Calu3 (cell line): ENCODE measurements at places on chromosomes 1 and 21. TPM values are rescaled to one million over a fixed set of nuclear protein-coding genes. Genes with fewer than 3 reads are reported as not detected.

Gene EXTL1
- not detected in 2 replicates for total RNA-seq

Gene TFF2
- total RNA-seq: 0.59 TPM in 1 of 2 replicates, not detected in the other

Gene CENPF
- 118 and 144 TPM in 2 replicates for total RNA-seq

Gene C1orf232
- not detected in 2 replicates for total RNA-seq

Gene SLC22A15
- 3.9 and 5.0 TPM in 2 replicates for total RNA-seq

Gene FMOD
- not detected in 2 replicates for total RNA-seq

Gene PRELP
- total RNA-seq: not detected in 2 replicates

Gene HSD3B1
- not detected in 2 replicates for total RNA-seq

Gene IL10
- total RNA-seq: not detected in 2 replicates

DNA sequence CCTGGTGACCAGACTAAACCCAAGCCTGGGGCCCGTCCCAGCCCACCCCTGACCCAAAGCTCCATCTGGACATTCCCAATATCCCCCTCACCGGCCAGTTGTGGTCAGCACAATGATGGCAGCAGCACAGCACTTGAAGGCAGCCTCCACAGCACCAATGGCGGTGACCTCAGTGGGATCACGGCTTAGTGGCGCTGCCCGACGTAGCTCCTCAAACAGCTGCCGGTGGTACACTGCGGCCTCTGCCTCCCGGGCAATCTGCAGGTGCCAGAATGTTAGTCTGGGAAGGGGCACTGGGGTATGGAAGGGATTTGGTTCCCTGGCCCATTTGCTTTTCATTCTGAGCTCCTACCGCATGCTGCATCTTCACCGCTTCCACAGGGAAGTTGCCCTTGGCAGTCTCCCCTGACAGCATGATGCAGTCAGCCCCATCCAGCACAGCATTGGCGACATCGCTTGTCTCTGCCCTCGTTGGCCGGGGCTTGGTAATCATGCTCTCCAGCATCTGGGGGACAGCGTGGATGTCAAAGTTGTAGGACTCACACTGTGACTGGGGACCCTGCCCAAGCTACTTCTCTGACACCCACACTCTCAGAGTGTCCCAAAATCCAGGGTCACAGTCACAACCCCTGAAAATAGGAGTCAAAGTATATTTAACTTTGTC lies 8.0 kb downstream of the PKLR start:
- H3K4me3 ChIP-seq: no peak overlapping the region
- peaks cover 41% of the 10 kb centered on the region for H3K27me3 ChIP-seq
- no peaks in the 10 kb centered on the region for H3K36me3 ChIP-seq
- no peaks in the 10 kb centered on the region for H3K4me1 ChIP-seq
- H3K27ac ChIP-seq: no peak overlapping the region
- DNase-seq: no peak

DNA sequence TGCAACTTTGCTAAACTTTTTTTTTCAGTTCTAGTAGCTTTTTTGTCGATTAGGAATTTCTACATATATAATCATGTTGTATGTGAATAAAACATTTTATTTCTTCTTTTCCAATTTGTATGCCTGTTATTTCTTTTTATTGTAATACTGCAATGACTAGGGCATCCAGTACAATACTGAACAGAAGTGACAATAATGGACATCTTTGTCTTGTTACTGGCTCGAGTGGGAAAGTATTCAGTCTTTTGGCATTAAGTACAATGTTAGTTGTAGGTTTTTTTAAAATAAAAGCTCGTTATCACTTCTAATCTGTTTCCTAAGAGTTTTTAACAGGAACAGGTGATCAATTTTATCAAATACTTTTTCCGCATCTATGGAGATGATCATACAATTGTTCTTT lies 9.8 kb downstream of the STPG1 start:
- no peaks in the 10 kb centered on the region for H3K4me1 ChIP-seq
- no peak for DNase-seq
- H3K4me3 ChIP-seq: no peak overlapping the region
- H3K27me3 ChIP-seq: no peaks in the 10 kb centered on the region
- H3K27ac ChIP-seq: no peak overlapping the region

DNA sequence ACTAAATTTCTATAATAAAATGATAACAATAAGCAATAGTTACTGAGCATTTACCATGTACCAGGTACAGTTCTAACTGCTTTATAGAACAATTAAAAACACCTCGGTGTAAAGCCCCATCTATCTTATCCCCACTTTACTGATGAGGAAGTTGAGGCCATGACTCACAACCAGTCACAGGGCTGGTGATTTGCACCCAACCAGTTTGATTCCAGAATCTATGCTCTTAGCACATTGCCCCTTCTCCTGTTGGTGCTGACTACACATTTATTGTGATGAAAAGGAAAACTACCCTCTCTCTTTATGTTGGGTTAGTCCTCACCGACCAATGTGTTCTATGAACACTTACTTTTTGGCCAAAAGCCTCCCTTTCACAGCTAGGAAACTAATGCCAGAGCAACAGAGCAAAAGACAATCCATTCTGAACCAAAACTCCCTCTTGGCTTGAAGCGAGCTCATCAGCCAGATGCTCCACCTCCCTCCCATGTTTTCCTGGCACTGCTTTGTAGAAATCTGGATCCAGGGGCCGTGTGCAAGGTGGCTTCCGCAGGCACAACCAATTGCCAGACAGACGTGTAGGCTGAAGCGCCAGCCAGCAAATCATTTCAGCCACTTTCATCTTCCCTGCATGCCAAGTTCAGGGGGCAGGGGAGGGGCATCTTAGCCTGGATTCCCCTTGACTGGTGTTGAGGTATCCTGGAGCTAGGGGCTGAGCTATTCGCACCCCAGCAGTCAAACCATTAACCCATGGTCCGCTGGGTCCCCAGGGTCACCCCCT lies 32.0 kb upstream of the SLC30A1 start:
- H3K4me3 ChIP-seq: no peak overlapping the region
- no peak for DNase-seq
- no peaks in the 10 kb centered on the region for H3K36me3 ChIP-seq
- H3K27ac ChIP-seq: no peak overlapping the region

DNA sequence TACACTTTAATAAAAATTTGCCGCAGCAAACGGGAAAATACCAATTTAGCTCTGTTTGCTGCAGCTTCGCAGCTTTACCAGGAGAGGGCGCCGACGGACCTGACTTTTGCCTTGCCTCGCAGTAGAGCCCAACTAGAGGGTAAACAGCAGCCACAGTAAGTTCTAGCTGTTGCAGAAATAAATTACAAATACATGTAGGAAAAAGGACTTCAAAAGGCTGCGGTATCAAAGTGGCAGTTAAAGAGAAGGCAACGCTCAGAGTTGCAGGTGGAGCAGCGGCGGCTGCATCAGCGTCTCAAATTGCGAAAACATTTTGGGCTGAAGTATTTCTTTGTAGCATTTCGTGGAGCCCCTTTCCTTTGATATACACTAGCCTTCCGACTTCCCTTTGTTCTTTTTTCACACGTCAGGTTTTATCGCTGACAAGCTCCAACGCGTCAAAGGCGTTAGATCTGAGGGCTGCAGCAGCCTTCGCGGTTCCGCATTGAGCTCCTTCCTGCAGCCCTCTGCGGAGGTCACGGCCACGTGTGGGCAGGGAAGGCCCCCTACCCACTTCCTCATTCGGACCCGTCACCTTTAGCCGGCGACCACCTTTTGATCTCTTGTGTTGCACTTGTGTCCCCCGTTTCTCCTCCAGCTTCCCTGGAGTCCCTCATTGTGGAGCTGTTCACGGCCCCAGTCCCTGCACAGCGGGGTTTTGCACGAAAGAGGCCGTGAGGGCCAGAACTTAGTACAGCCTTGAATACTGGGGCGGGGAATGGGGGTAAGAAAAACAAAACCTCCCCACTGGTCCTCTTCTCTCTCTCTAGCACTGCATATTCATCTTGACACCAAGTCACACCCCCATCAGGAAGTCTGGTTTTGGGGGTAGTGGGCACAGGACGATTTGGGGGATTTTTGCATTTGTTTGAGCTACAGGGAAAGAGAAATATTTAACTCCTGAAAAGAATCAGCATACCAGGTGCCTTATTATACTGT lies 72.8 kb downstream of the S1PR1 start:
- peak; percentile 44 for DNase-seq
- peak overlapping the region; percentile 64 for H3K4me3 ChIP-seq
- H3K36me3 ChIP-seq: no peaks in the 10 kb centered on the region
- H3K27ac ChIP-seq: no peak overlapping the region
- H3K4me1 ChIP-seq: no peaks in the 10 kb centered on the region
- peaks cover 70% of the 10 kb centered on the region for H3K27me3 ChIP-seq

- H3K4me3 ChIP-seq: no peak overlapping the region
- H3K36me3 ChIP-seq: peaks cover 16% of the 10 kb centered on the region
- H3K27ac ChIP-seq: no peak overlapping the region
- H3K4me1 ChIP-seq: peaks cover 17% of the 10 kb centered on the region
- H3K27me3 ChIP-seq: no peaks in the 10 kb centered on the region
These were observed 87.9 kb downstream of the ARHGEF10L start for GRCh38 chr1:17627239-17628052.

- H3K36me3 ChIP-seq: no peaks in the 10 kb centered on the region
- no peaks in the 10 kb centered on the region for H3K27me3 ChIP-seq
- no peak overlapping the region for H3K4me3 ChIP-seq
These were observed 28.5 kb upstream of the PAXBP1 start for GRCh38 chr21:32800056-32800455.

DNA sequence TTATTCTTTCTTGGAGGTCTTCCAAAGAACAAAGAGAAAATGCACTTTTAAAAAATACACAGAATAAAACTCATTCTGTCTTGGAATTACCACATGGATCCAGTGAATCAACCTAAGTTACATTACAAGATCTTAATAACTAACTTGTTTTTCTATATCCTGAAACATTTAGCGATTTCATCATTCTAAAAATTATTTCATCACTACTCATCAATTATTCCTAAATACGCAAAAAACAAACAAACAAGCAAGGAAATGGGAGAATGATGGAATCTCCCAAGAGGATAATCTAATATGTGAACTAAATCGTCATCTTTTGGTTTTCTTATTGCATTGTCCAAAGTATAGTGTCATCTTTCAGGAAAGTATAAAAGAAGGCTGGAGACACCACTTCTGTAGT lies 38.5 kb upstream of the GNG4 start:
- no peaks in the 10 kb centered on the region for H3K36me3 ChIP-seq
- no peak overlapping the region for H3K4me3 ChIP-seq
- H3K4me1 ChIP-seq: no peaks in the 10 kb centered on the region
- no peaks in the 10 kb centered on the region for H3K27me3 ChIP-seq
- DNase-seq: no peak

- no peaks in the 10 kb centered on the region for H3K4me1 ChIP-seq
- peaks cover 64% of the 10 kb centered on the region for H3K27me3 ChIP-seq
- no peaks in the 10 kb centered on the region for H3K36me3 ChIP-seq
- H3K4me3 ChIP-seq: no peak overlapping the region
- H3K27ac ChIP-seq: no peak overlapping the region
These were observed 7.8 kb upstream of the DDX20 start for GRCh38 chr1:111747947-111748346.

GRCh38 chr1:36553591-36554322 lies 71.0 kb upstream of the CSF3R start:
- H3K4me1 ChIP-seq: no peaks in the 10 kb centered on the region
- peaks cover 94% of the 10 kb centered on the region for H3K27me3 ChIP-seq
- DNase-seq: peak; percentile 81
- no peaks in the 10 kb centered on the region for H3K36me3 ChIP-seq
- no peak overlapping the region for H3K27ac ChIP-seq

DNA sequence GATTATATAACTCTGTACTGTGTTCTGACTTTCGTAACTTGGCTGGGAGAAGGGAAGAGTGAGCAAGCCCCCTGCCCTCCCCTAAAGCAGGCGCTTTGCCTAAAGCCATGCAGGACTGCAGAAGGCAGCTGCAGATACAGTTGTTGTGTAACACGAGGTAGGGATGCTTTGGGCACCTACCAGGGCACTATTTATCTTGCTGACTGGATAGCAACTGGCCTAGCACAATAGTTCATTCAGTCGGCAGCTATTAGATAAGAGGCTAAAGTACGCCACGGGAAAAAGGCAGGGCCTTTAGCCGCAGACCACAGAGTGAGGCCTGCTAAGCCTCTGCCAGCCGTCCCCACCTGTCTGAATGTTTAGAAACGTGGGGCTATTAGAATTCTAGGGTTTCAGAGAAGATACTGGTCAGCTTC lies 80.9 kb downstream of the TTC3 start:
- H3K4me1 ChIP-seq: no peaks in the 10 kb centered on the region
- DNase-seq: no peak
- no peak overlapping the region for H3K27ac ChIP-seq
- H3K4me3 ChIP-seq: no peak overlapping the region

DNA sequence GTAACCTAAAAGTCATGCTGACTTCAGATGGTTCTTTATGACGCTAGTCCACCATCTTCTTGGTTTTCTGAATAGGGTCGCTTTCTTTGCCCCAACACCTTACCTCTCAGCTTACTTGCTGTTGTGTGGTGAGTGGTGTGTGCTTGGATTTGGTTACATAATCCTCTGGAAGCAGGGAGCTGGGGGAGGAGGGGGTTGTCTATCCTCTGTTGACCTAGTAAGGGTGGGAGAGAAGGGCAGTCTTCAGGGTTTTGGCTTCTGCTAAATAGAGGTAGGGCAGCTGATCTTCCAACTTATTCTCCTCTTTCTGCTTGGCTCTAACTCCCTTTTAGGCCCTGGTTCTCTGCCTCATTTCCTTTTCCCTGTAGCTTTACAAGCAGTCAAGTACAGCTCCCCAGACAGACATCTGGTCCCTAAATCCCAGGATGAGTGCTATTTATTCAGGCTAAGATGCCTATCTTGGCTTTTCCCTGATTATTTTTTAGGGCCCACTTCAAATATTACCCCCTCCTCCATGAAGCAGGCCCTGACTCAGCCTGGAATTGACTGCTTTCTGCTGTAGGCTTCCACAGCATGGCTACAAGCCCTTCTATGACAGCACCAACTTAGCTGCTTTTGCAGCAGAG lies 6.4 kb upstream of the REN start:
- DNase-seq: no peak
- H3K4me3 ChIP-seq: no peak overlapping the region
- H3K27me3 ChIP-seq: no peaks in the 10 kb centered on the region
- H3K4me1 ChIP-seq: no peaks in the 10 kb centered on the region
- peak overlapping the region; percentile 84 for H3K27ac ChIP-seq

- peaks cover 64% of the 10 kb centered on the region for H3K4me1 ChIP-seq
- DNase-seq: no peak
- no peaks in the 10 kb centered on the region for H3K27me3 ChIP-seq
- H3K4me3 ChIP-seq: no peak overlapping the region
- peaks cover 14% of the 10 kb centered on the region for H3K36me3 ChIP-seq
- no peak overlapping the region for H3K27ac ChIP-seq
These were observed 116.2 kb downstream of the FOXD2 start for GRCh38 chr1:47554082-47554481.

DNA sequence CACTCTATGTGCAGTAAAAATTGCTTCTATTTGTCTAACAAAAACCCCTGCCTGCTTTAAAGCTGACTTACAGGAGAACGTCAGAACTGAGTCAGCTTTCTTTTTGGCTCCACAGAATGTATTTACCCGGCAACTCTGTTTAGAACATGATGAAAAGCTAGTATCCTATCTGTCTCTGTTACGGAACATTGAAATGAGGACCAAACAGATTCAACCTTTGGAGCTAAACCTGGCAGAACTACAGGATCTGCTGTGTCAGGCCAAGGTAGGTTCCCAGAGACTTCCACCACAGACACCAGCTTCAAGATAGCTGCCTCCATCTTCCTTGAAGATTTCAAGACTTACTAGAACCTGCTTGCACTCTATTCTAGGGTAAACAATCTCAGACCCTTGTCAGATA lies 132.6 kb downstream of the MACF1 start:
- no peaks in the 10 kb centered on the region for H3K4me1 ChIP-seq
- peaks cover 4% of the 10 kb centered on the region for H3K36me3 ChIP-seq
- H3K27me3 ChIP-seq: no peaks in the 10 kb centered on the region
- H3K4me3 ChIP-seq: no peak overlapping the region

- H3K27me3 ChIP-seq: peaks cover 22% of the 10 kb centered on the region
- no peaks in the 10 kb centered on the region for H3K4me1 ChIP-seq
- no peak overlapping the region for H3K27ac ChIP-seq
- no peak overlapping the region for H3K4me3 ChIP-seq
- no peak for DNase-seq
These were observed 143.4 kb upstream of the USP24 start for GRCh38 chr1:55358581-55358980.
